T-cell (primary cell): ENCODE measurements at places on chromosomes 6 and 20.

GRCh38 chr20:41224281-41224680 is 86.9 kb downstream of the PLCG1 start:
- DNase-seq: no peak

DNA sequence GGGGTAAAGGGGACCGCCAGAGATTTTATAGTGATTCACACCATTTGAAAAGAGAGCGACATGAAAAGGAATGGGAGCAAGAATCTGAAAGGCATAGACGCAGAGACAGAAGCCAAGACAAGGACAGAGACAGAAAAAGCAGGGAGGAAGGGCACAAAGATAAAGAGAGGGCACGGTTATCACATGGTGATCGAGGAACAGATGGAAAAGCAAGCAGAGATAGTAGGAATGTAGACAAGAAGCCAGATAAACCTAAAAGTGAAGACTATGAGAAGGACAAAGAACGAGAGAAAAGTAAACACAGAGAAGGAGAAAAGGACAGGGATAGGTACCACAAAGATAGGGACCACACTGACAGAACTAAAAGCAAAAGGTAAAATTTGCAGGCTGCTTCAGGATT is 77.7 kb downstream of the PHF3 start:
- DNase-seq: no peak

GRCh38 chr6:115891750-115892149 is 168.9 kb downstream of the FRK start:
- DNase-seq: no peak

GRCh38 chr6:131761060-131761761 is 46.6 kb upstream of the ENPP1 start:
- DNase-seq: no peak

GRCh38 chr6:144266091-144266649 is 19.0 kb upstream of the UTRN start:
- no peak for DNase-seq

DNA sequence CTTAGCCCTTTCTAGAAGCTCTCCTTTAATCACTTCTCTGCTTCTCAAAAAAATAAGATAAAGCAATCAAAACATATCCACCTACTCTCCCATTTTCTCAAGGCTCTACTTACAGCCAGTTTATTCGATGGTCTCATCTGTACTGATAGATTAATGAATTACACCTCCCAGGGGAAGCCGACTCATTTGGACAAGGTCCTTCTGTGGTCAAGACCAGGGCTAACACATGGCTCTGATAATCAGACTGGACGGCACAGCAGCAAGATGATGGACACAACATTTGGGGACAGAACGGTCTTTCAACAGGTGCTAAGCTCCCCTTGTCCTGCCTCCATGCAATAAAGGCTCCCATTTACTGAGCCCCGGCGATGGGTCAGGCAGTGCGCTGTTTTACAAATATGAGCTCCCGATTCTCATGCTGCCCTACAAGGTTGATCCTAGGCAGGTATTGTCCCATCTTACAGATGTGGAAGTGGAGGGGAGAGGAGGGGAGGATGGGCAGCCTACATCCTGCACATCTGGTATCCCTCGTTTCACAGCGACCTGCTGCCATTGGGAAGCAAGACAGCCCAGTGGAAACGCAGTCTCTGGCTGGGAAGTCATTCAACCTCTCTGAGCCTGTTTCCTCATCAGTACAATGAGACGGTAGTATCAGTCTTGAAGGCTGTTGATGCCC is 15.7 kb downstream of the CPNE5 start:
- DNase-seq: no peak

- DNase-seq: no peak
Observed at GRCh38 chr6:152273638-152274037, 363.5 kb downstream of the SYNE1 start.

GRCh38 chr6:84019842-84020211 is 13.7 kb upstream of the MRAP2 start:
- no peak for DNase-seq

- no peak for DNase-seq
Observed at GRCh38 chr6:137776256-137776655, 90.8 kb upstream of the TNFAIP3 start.
